SK-N-SH (cell line): ENCODE measurements at places on chromosomes 3 and 15.

- no peak for DNase-seq
Measured at GRCh38 chr15:63990454-63990853, 55.8 kb downstream of the DAPK2 start.

DNA sequence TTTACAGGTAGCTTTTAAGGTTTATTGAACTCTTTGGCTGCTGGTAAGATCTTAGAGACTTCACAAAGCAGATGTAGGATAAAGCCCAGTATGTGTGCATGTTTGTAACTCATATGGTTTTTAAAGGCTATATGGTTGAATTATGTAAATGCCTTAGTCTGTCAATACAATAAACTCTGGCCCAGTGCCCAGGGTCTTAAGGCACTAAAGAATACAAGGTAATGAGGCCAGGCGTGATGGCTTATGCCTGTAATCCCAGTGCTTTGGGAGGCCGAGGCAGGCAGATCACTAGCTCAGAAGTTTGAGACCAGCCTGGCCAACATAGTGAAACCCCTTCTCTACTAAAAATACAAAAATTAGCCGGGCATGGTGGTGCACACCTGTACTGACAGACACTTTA lies 170.3 kb upstream of the CGNL1 start:
- DNase-seq = no peak

GRCh38 chr3:196843435-196844110 lies 24.1 kb upstream of the SENP5 start:
- DNase-seq = no peak

- DNase-seq = no peak
Measured at GRCh38 chr3:100782348-100782747, 73.1 kb downstream of the TFG start.

GRCh38 chr3:174854987-174855386 lies 4.1 kb upstream of the NAALADL2 start:
- no peak for DNase-seq

DNA sequence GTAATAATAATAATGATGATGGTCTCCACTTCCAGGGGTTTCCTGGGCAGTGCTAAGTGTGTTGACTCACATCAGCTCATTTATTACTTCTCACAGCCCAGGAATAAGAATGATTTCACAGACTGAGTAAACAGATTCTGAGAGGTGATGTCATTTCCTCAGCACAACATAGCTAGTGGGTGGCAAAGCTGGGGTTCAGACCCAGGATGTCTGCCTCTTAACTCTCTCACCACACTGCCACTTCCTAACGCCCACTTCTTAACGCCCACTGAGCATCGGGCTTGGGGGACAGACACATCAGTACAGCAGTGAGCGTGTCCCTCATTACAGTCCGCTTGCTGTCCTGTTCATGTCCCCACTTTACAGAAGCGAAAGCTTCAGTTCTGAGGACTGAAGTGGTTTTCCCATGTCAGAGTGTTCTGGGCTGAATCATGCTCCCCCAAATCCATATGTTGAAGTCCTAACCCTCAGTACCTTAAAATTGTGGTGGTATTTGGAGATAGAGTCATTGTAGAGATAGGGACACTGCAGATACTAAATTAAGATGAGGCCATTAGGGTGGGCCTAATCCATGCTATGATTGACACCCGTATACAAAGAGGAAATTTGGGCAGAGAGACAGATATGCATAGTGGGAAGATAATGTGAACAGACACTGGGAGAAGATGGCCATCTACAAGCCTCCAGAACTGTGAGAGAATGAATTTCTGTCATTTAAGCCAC lies 68.0 kb downstream of the ATP2B2 start:
- no peak for DNase-seq
